D721Med (cell line): ENCODE measurements at places on chromosomes 3 and 15.

GRCh38 chr3:191563722-191564121, 102.8 kb downstream of the PYDC2 start:
- no peak for DNase-seq

DNA sequence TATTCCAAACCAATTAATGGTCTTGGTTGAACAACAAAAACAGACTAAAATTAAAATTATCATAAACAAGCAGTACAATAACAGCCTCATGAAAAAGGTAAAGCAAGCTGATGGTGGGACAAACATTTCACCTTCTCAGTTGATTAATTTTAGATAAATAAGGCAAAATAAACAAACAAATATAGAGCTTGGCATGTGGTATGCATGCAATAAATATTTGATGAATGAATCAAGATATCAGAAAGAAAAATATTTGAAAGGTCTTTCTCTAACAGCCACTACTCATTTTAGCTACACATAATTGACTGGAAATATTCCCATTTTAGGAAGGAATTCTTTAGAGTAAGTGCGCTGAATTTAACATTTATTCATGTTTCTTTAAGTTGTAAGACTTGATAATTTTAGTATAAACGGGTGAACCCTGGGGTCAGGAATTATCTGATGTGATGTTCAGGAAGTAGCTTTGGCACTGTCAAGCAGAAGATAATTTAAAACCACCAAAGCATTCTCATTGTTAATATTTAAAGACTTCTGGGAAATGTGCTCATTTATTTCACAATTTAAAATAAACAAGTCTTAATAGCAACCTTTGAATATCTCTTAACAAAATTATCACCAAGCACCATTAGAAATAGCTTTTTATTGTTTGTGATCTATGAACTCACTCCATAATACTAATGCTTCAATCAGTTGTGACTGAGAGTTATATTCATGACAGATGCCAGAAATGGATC, 372.3 kb upstream of the TGFBR2 start:
- no peak for DNase-seq

GRCh38 chr3:14131134-14131533, 6.3 kb downstream of the TMEM43 start:
- DNase-seq: no peak

DNA sequence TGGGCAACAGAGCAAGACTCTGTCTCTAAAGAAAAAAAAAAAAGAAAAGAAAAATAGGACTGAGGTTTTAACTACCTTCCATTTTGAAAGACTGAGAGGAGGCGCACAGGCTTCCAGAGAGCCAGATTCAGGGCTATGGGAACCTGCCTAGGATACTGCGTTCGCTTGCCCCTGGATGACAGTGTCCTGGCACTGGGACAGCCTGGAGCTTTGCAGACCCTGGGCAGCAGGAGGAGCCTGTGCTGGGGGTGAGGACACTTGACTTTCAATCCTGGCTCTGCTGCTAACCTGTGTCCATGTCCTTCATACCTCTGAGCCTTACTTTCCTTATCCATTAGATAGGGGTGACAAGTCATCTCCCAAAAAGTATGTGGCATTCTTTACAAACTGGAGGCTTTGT, 31.2 kb downstream of the CD276 start:
- DNase-seq: no peak

DNA sequence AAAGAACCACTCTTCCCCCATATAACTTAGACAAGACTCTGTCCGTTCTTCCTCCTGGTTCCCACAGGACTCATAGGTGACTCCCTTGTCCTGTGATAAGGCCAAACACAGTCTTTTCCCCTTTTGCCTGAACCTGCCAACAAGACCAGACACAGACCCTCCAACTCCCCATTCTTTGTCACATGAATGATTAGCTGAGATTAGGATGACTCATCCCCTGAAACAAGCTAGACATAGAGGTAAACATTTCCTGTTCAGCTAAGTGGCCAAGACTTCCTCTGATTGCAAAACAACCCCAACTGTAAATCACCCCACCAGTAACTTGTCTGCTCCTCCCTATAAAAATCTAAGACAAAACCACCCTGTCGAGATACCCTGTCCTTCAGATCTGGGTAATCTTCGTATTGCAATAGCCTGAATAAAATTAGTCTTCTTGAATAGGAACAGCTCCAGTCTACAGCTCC, 11.4 kb upstream of the HTR3E start:
- no peak for DNase-seq

DNA sequence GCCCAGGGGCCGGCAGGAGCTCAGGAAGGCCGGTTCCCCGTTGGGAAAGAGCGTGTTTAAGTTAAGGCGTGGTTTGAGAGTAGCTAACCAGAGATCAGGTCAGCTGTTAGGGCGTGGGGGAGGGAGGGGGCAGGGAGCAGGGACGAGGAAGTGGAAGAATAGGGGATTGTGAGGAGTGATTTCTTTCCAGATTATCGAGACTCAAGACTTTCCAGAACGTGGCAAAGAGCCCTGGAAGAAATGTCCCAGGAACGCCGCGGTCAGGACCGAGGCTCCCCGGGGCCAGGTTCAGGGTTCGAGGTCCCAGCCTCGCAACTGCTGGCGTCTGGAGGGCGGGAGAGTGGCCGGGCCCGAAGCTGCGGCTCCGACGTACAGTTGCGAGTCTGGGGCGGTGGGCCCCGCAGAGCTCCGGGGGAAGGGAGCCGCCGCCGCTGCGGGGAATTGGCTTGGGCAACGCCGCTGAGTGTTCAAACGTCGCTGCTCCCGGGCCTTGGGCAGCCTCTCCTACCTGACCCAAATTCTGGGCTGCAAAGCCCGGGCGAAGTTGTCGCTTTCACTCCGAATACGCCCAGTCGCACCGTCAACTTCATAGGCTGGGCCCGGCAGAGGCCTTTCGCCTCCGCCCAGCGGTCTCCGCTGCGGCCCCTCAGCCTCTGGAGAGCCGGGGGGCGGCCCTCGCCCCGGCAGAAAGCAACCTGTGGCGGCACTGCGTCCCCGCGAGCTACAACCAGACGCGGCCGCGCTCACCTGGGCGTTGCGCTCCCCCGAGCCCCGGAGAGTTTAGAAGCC, 9.5 kb downstream of the ISL2 start:
- no peak for DNase-seq

DNA sequence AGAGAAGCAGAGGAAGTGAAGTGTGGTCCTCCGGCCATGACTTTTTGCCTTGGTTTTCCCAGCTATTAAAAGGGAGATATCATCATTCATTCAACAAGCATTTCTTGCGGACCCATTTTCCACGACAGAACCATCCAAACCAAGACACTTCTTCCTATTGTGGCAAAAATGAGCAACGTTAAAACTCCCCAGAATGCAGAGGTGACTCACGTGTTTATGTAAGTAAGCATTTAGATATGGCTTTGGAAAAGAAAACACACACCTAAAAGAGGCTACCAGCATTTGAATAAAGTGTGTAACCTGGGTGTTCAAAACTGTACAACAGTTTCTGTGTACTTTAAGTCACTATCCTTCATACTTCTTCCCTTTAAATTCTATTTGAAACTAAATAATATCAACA, 181.3 kb downstream of the RORA start:
- DNase-seq: no peak

- DNase-seq: no peak
Measured at GRCh38 chr3:51519848-51520247, 18.7 kb upstream of the RAD54L2 start.

DNA sequence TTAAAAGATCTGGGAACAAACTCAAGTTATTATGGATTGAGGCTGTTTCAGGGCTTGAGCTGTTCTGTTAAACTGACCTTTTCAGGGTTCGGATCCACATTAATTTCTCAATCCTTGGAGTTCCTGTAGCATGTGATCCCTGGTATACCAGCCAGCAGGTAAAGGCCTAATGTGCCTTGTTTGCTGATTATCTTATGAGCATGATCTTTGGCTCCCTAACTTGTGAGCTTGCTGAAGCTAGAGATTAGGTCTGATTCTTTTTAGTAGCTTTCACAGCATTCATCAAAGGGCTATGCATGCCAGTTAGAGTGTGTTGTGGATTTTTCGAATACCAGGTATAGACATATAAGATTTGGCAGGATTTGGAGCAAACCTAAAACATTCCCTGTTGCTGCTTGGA, 10.3 kb downstream of the CORO2B start:
- DNase-seq: no peak

DNA sequence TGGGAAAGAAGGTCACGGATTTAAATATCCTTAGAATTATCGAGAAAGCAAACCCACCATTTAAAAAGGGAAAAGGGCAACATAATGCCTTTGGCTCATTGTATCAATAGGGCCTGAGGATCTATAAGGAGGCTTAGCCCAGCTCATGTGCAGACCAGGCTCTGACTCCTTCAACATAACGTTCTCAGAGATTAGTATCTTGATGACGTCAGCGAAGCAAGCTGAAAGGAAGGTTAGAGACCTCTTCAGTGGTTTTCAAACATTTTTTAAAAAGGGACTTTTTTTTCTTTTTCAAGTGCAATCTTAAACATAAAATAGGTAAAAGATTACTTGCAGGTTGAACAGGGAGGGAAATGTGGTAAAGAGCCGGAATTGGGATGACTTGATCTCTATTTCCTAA, 463.9 kb upstream of the ADAMTS9 start:
- no peak for DNase-seq

DNA sequence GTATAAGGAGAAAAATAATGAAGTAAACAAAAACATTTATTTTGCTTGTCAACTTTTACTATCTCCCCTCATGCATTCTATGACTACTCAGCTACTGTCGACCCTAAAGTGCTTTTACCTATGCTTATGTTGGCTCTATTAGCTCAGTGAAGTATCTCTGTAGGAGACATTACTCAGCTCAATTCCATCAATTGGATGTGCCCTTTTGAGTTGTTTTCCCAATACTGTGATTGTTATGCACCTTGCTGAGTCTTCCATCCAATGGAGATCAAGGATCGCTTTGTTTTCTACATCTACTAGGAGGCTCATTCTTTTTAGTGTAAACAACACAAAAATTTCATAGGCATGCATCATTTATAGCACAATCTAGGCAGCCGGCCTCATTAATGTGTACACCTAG, 403.8 kb upstream of the ARL6 start:
- DNase-seq: no peak

GRCh38 chr3:153089620-153090019, 72.4 kb upstream of the RAP2B start:
- no peak for DNase-seq

GRCh38 chr15:32966512-32966911, 228.0 kb downstream of the FMN1 start:
- DNase-seq: no peak

DNA sequence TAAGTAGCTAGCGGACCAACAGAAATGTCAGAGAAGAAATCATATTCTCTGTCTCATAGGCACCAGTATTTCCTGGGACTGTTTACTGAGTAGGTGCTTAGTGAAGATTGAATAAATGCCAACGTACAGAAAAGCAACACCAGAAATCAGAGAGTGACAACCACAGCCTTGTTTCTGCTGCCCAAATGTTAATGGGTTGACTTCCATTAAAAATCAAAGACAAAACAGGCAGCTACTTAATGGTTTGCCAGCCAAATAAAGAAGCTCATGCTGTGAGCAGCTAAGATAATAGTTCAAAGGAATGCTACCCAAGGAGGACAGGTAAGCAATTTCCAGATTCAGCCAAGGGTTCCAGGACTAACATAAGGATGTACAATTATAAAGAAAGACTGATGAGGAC, 270.7 kb downstream of the THSD4 start:
- no peak for DNase-seq

- no peak for DNase-seq
Measured at GRCh38 chr3:173819368-173819767, 421.8 kb downstream of the NLGN1 start.
